ENCODE measurements at places on chromosomes 5 and 9.

DNA sequence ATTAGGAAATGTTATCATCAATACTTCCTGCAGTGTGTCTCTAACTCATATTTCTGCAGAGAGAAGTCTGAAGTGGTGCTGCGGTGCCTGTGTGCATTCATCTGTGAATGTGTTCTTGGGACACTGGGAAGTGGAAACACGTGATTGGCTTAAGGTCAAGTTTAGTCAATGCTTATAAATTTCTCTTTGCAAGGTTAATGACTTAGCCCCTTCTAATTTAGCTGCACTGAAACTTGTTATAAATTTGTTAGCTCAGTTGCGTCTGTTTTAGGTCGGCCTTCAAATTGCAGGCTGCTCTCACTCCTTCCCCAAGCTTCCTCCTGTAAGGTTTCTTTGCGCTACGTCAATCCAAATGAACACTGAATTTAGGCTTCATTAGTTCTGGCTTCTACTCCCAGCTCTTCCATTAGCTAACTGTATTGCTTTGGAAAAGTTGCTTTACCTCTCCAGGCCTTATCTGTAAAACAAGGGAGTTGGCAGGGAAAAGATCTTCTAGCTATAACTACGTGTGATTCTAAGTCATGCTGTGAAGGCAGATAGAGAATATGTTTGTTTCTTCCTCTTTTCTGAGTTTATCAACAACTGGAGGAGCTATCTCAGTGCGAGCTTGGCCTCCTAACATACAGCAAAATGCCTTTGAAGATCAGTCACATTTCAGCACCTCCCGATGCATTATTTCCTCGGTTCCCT lies 341.8 kb downstream of the NFIB start:
- no peak for DNase-seq

- no peak for DNase-seq
Measured at GRCh38 chr9:89543621-89544278, 45.8 kb upstream of the SEMA4D start.

DNA sequence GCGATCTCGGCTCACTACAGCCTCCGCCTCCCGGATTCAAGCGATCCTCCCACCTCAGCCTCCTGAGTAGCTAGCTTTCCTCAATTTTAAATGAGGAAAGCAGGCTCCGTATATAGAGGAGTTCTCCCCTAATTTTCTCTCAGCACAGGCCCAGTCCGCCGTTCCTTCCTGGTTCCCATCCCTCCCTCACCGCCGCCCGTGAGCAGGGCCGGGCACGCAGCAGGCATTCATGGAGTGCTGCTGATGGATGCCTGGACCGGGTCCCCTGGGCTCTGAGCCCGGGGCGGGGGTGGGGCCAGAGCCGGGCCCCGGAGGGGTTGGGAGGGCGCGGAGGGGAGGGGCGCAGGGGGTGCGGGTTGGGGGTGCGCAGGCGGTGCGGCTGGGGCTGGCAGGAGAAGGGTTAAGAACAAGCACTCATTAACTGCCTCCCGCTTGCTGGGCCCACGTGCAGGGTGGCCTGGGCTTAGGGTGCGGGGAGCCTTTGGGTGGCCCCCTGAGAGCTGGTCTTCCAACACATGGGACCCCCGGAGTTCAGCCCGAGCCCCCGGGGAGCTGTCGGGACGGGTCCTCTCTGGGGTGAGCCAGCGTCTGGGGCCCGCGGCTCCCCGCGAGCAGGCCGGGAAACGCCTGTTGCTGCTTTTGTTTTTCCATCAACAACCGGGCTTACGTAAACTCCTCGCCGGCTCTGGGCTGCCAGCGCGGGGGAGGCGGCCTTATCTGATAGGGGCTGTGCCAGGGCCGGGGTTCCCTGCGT lies 33.7 kb downstream of the LHX2 start:
- DNase-seq = no peak

- DNase-seq = peak; percentile 75
Measured at GRCh38 chr5:141692919-141693725, 11.1 kb upstream of the ARAP3 start.

DNA sequence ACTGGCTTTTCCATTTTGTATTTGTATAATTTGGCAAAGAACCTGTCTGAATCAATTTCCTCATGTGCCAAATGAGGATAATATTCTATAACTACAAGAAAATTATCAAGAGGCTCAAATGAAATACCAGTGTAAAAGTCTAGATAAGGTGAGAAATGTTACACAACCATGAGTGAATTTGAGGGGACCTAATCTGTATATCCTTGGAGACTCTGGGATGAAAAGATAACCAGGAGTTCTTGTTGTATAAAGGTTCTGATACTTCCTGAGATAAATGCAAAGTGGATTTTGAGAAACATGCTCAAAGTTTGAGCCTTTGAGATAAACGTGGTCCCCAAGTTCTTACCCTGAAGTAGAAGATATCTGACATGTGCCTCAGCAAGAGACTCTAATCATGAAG lies 120.3 kb upstream of the SLC12A2 start:
- no peak for DNase-seq

GRCh38 chr5:51208296-51208695 lies 175.0 kb upstream of the ISL1 start:
- no peak for DNase-seq

- DNase-seq = no peak
Measured at GRCh38 chr9:99953861-99954507, 47.5 kb downstream of the STX17 start.

- no peak for DNase-seq
Measured at GRCh38 chr9:80496901-80497556, 925.3 kb downstream of the TLE4 start.

GRCh38 chr5:142437563-142437962 lies 112.7 kb upstream of the SPRY4 start:
- no peak for DNase-seq

DNA sequence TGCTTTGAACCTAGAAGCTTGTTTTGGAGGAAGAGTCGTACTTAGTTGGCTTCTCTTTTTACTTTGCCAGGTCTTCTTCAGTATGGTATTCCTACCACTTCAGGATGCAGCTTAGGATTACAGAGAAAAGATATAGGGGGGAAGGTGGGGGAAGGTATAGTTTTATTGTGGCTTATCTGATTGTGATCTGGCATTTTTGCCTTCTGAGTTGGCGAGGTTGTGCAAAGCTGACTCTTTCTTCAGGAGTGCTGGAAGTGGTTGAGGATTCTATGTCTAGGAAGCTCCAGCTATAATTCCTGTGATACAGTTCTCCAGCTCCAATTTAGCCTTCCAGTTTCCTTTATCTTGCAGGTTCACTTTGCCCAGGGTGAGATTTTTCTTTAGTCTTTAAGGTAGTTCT lies 7.0 kb downstream of the CDC42SE2 start:
- DNase-seq = no peak

DNA sequence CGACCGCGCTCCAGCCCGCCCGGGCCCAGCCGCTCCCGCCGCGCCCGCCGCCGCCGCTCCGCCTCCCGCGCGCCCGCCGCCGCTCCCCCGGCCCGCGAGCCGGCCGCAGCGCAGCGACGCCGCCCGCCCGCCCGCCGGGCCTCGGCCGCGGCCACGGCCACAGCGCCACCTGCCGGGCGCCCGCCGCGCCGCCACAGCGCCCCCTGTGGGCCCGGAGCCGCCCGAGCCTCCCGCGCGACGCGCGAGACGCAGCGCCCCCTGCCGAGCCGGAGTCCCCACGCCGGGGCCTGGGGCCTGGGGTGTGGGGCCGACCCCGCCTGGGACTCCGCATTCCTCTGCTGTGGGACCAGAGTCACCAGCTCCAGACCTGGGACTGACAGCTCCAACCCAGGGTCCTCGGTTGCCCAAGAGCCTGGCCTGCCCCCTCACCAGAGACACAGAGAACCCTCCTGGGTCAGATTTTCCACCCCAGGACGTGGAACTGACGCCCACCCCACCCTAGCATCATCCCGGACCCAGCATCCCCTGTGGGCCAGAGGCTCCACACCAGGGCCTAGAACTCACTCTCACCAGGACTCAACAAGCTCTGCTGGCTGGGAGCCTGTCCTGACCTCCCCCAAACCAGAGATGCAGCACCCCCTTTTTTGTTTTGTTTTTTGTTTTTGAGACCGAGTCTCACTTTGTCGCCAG lies at the start of gene RAPGEF1:
TSS of gene RAPGEF1 (minus strand) at position 118 of the 690 bp plus-strand sequence. CDS start 246 bp downstream, outside the sequence.
- DNase-seq = peak; percentile 72

DNA sequence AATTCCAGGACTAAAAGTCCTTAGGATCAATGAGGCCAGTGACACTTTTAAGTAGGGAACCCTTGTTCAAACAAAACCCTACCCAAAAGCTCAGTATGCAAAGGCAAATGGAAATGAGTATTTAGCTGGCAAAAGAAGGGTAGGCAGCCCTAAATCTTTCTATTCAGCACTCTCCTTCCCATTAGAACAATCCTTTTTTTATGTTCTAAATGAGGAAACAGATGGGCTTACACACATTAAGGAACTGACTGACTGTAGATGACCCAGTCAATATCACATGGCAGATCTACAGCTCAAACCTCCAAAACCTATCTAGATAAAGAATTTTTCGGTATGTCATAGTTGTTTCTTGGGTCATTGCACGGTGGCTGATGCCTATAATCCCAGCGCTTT lies 7.2 kb downstream of the CSNK1A1 start:
- DNase-seq = no peak

DNA sequence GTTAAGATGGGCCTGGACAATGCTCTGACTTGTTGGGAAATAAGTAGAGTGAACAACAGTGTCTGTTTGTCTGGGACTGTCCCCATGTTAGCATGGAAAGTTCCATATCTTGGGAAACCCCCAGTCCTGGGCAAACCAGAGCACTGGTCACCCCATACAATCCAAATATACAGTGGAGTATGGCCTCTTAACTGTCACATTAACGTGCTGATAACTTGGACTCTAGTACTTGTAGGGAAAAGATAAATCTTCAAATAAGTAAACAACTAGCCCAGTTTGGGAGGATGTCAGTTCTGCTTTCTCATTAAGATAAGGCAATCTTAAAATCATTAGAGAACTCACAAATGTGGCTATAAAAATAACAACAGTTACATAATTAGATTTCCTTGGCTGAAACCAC lies 47.6 kb upstream of the JAK2 start:
- DNase-seq = no peak

DNA sequence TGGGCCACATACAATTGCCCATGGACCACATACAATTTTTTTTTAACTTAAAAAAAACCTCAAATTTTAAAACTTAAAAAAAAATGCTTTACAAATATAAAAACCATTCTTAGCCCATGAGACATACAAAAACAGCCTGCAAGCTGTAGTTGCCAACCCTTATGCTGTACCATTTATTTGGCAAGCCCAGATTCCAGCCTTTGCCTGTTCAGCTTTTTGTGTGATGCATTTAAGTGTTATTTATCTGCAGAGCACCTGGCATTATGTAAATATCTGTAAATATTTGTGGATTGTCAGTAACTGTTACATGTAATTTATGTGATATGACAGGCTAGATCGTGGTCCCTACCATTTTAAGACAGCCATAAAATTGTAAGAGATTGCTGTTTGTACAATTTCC lies 32.6 kb downstream of the HEXB start:
- no peak for DNase-seq

GRCh38 chr9:98867429-98868168 lies 60.1 kb downstream of the GALNT12 start:
- no peak for DNase-seq

GRCh38 chr5:102986074-102986473 lies 133.9 kb downstream of the GIN1 start:
- no peak for DNase-seq

- DNase-seq = no peak
Measured at GRCh38 chr9:15086156-15086763, 176.0 kb upstream of the FREM1 start.

- no peak for DNase-seq
Measured at GRCh38 chr5:154737667-154738320, 17.4 kb upstream of the LARP1 start.

DNA sequence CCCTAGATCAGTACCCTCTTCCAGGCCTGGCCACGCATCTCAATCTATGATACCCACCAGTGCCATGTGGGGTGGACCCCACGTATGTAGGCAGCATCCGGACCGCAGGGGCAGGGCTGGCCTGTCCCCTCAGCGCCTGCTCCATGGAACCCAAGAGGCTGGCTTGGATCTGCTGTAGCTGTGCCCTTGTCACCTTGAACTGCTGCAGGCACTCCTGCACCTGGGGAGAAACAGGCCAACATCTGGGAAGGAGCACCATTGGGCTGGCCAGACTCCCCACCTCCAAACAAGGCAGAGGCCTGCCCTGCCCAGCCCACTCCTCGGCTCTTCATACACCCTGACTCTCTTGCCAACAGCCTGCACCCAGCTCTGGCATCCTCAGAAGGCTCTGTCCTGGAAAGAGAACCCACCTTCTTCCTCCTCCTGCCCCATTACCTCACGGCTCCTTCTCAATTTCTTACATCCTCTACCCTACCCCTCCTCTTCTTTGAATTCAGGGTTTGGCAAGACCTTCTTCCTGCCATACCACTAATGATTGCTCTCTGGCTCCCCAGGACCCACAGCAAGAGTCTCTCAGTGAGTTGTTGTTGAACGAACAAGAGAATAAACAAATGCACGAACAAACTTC lies 7.7 kb downstream of the HK3 start:
- DNase-seq = no peak

DNA sequence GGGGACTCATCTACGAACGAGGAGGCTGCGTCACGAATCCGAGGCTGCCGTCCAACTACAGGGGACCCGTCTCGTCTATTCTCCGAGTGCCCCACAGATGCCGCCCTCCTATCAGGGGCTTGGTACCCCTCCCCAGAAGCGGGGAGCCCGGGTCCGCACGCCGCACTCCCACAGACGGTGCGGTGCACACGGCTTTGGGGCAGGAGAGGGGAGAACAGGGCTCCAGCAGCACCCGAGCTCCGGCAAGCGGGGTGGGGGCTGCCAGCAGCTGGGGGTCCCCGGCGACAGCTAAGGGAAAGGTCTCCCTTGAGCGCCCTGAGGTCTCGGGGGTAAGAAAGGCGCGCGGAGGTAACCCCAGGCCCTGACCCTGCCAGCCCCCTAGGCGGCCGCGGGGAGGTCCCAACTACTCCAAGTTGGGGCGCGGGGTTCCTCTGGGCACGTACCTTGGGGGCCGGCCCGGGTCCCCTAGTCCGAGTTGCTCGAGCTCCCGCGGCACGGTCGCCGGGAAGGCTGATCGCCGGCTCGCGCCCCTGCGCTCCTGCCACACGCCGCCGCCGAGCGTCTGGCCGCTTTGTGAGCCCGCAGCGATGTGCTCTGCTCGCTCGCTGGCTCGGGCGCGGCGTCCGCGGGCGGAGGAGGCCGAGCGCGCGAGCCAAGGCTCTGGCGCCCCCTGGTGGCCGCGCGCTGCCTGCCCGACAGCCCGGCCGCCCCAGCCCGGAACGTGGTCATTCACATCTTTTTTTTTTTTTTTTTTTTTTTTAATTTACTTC lies at the start of gene SPOCK1:
TSS of gene SPOCK1 (minus strand) at position 591 of the 770 bp plus-strand sequence.
- DNase-seq = peak; percentile 5

DNA sequence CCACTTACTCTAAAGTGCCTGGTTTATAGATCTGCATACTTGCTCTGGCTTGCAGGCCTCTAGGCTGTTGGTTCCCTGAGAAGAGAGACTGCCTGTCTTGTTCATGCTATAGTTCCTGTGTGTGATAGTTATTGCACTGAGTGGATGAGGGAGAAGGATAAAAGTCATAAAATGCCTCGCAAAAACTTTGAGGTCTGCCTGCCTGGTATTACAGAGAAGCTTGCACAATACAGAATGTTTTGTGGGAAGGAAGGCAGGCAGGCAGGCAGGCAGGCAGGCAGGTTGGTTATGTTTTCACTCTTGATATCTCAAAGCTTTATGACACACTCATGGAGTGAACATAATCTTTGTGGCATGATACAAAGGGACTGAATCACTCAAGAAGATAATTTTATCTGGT lies 287.1 kb downstream of the SLIT3 start:
- no peak for DNase-seq
